Aorta (tissue), 5 donors: ENCODE measurements at places on chromosomes 6 and 20. TPM values are rescaled to one million over a fixed set of nuclear protein-coding genes. Genes with fewer than 3 reads are reported as not detected.

DNA sequence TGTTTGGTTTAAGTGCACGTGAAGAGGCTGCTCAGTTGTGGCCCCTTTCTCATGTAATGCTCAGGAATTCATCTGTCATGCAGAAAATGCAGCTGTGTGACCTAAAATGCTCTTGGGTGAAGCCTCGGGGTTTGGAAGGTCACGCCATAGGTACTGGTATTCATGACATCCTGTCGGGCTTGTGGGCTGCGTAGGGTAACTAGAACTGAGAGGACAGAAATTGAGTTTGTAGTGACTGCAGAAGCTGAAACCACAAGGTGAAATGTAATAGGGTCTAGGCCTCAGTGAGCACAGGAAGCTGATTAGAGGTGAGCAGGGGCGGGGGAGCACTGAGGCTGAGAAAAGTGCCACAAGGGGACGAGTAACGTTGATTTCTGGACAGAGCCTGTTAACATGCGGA is 128.8 kb downstream of the SOBP start:
- no peak overlapping the region for H3K27ac ChIP-seq
- no peak overlapping the region for H3K4me3 ChIP-seq
- H3K4me1 ChIP-seq = no peaks in the 10 kb centered on the region

FAM83B gene
- polyA plus RNA-seq = 0.63 TPM

DNA sequence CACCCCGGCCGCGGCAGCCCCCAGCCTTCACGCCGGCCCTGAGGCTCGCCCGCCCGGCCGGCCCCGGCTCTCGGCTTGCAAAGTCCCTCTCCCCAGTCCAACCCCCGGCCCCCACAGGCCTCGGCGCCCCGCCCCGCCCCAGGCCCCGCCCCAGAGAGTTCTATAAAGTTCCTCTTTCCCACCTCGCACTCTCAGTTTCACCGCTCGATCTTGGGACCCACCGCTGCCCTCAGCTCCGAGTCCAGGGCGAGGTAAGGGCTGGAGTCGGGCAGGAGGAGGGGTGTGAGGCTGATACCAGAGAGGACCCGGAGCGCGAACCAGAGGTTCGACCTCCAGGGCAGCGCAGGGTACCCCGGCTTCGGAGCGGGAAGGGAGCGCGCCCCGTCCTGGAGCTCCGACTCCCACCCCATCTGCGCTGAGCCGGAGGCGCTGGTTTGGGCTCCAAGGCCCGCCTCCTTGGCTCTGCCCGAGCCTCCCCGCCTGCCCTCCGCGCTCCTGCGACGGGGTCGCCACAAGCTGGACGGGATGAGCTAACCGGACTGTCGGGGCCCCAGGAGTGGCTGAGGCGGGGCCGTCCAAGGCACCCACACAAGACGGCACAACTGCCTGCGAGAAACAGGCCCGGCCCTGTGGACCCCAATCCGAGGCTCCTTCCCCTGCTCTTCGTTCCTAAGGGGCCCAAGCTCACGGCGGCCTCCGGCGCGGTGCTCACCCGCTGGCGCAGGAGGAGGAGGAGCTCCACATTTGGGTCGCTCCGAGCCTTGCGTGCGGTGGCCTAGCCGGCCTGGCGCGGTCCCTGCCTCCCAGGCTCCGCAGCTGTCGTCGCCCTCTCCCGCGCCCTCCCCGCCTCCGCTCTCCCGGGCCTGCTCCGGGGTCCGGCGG is at the start of gene IRF4:
IRF4 (plus strand) TSS at position 194 of the 882 bp plus-strand sequence. CDS start 1,401 bp downstream, outside the sequence.
- H3K36me3 ChIP-seq = no peaks in the 10 kb centered on the region
- DNase-seq = no peak
- no peaks in the 10 kb centered on the region for H3K4me1 ChIP-seq
- no peak within 1 kb of the TSS for H3K4me3 ChIP-seq

DNA sequence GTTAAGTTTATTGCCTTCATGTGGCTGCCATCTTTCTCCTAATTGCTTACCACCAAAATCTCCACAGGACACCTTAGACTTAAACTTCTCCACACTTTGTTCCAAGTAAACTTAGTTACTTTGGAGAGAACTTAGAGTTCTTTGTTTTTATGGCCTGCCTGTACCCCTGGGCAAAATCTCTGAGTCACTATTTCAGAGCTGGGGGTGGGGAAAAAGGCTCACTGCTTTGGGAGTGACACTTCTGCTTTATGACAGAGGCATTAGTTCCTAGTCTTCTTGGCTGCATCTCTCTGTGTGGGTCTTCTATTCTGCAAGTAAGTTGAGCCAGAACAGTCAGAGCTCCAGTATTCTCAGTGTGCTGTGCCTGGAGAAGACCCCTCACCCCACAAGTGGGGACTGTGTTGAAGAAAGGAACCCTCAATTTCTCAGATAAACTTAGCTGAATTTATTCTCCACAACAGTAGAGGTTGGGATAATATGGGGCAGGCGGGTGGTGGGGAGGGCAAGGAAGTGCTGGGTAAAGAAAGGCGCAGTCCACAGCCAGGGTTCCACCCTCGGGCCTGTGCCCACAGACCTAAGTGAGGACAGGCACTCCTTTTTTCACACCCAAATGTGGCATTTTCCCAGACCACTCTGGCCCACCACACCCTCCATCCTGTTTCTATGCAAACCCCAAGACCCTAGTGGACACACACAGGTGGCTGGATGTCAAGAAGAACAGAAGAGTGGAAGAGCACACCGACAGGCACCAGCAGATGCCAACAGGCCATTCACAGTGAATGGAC is 636.6 kb upstream of the MAN1A1 start:
- no peaks in the 10 kb centered on the region for H3K36me3 ChIP-seq
- H3K4me3 ChIP-seq = no peak overlapping the region
- H3K27ac ChIP-seq = no peak overlapping the region
- H3K27me3 ChIP-seq = no peaks in the 10 kb centered on the region
- H3K4me1 ChIP-seq = no peaks in the 10 kb centered on the region
- peak; percentile 38 for DNase-seq

- no peak overlapping the region for H3K27ac ChIP-seq
- H3K36me3 ChIP-seq = no peaks in the 10 kb centered on the region
- H3K4me1 ChIP-seq = no peaks in the 10 kb centered on the region
- DNase-seq = no peak
These were observed 1.7 kb downstream of the SPDEF start for GRCh38 chr6:34554291-34555006.

DNA sequence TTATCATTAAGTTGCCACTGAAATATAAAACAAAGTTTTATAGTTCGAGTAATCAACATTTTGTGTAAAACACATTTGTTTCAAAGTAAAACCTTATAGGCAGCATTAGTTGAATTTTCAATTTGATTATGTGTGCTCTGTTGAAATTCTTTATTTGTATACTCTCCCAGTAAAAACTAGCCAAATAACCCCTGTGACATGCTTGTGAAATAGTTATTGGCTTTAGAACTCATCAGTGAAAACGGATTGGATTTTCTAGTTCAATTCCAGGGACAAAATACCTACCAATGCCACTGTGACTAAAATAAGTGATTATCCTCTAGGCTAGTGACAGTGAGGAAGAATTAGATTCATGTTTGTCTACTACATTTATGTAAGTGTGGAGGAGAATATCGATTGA is 212.9 kb downstream of the TMEM200A start:
- no peak overlapping the region for H3K27ac ChIP-seq
- no peak overlapping the region for H3K4me3 ChIP-seq
- no peaks in the 10 kb centered on the region for H3K36me3 ChIP-seq
- H3K4me1 ChIP-seq = no peaks in the 10 kb centered on the region

DNA sequence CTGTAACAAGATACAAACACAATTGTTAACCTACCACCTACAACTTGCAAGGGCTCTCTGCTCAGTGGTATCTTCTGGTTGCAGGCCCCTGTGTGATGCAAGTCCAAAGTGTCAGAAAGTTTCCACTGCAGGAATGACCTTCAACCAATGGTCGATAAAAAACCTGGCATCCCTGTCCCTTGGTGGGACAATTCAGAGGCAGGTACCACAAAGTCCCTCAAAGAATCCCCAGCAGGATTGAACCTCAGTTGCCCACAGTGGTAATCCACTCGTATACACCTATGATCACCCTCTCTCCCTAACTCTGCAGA is 15.9 kb downstream of the GLO1 start:
- H3K27me3 ChIP-seq = no peaks in the 10 kb centered on the region
- H3K4me3 ChIP-seq = no peak overlapping the region
- H3K36me3 ChIP-seq = no peaks in the 10 kb centered on the region
- no peak overlapping the region for H3K27ac ChIP-seq

KCNK5 gene
- not detected for polyA plus RNA-seq

PABPC1L gene
- polyA plus RNA-seq = 77.2 TPM

GRCh38 chr6:56101141-56101553 is 146.2 kb downstream of the COL21A1 start:
- no peak for DNase-seq
- peaks cover 1% of the 10 kb centered on the region for H3K4me1 ChIP-seq
- H3K4me3 ChIP-seq = no peak overlapping the region

TRIM31 gene
- polyA plus RNA-seq = 13.8 TPM

DNA sequence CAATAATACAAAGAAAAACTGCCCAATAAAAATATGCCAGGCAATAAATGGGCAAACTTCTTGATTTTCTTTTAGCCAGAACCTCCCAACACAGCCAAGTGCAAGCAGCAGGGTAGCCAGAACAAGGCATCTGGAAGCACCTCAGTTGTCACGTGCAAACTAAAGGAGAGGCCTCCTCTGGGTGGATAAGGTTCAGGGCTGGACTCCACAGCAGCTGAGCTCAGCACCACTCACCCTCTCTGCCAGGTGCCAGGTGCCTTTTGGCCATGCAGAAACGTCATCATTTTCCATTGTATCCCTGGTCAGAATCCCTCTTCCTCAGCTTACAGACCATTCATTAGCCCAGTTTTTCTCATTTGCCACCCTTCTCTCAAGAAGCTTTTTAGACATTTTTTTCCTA is 52.7 kb downstream of the SOD2 start:
- H3K27ac ChIP-seq = no peak overlapping the region
- no peaks in the 10 kb centered on the region for H3K4me1 ChIP-seq
- H3K36me3 ChIP-seq = no peaks in the 10 kb centered on the region

CD24 gene
- 41.7 TPM for polyA plus RNA-seq

EGFL8 gene
- 3.9 TPM for polyA plus RNA-seq

- no peak for DNase-seq
- no peaks in the 10 kb centered on the region for H3K27me3 ChIP-seq
- no peaks in the 10 kb centered on the region for H3K36me3 ChIP-seq
- no peak overlapping the region for H3K4me3 ChIP-seq
- H3K27ac ChIP-seq = no peak overlapping the region
These were observed 650.3 kb upstream of the SLC35B3 start for GRCh38 chr6:9085709-9086070.

PARD6B gene
- polyA plus RNA-seq = 0.92 TPM

ADTRP gene
- polyA plus RNA-seq = 0.82 TPM

GRCh38 chr6:168290095-168290494 is 29.5 kb downstream of the DACT2 start:
- no peaks in the 10 kb centered on the region for H3K27me3 ChIP-seq
- DNase-seq = no peak
- H3K27ac ChIP-seq = no peak overlapping the region

DNA sequence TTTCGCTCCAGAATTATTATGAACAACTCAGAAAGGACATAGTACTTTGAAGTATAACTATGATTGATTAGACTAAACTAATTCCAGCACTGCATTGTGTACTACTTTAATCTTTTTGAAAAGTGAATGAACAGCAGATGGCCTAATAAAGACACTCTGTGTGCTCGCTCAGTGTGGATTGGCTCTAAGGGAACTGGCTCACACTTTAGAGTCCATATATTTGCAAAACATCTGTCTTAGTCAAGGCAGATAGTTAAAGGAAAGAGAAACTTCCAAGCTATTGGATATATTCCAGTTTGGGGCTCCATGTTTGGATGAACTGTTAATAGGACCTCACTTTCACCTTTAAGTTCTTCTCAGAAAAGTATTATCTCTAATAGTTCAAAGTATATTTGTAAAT is 218.9 kb downstream of the EYA4 start:
- no peaks in the 10 kb centered on the region for H3K36me3 ChIP-seq
- H3K27ac ChIP-seq = no peak overlapping the region
- no peak for DNase-seq
- H3K4me1 ChIP-seq = no peaks in the 10 kb centered on the region

DNA sequence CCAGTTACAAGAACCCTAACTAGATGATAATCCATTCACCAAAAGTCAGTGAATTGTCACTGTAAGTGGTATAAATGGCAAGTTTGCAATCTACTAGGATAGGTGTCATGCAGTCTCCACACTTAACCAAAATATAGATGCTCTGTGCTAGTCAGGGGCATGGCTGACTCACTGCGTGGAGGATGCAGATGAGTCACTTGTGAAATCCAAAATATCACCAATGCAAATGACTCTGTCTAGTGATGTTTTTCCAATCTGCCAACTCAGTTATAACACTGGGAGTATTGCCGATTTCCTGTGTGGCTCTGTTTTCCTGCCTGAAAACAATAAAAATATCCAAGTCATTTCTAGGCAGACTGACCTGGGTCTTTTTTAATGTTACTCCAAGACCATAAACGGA is 47.8 kb upstream of the NRSN1 start:
- no peaks in the 10 kb centered on the region for H3K27me3 ChIP-seq
- H3K4me1 ChIP-seq = no peaks in the 10 kb centered on the region
- H3K36me3 ChIP-seq = no peaks in the 10 kb centered on the region
- no peak overlapping the region for H3K27ac ChIP-seq

RAB44 gene
- not detected for polyA plus RNA-seq

GRCh38 chr20:7692478-7692877 is 247.8 kb downstream of the HAO1 start:
- no peaks in the 10 kb centered on the region for H3K36me3 ChIP-seq
- DNase-seq = no peak
- no peaks in the 10 kb centered on the region for H3K4me1 ChIP-seq
- no peak overlapping the region for H3K27ac ChIP-seq
- no peak overlapping the region for H3K4me3 ChIP-seq

VSTM2L gene
- polyA plus RNA-seq = not detected

CDC5L gene
- 7.0 TPM for polyA plus RNA-seq

DNA sequence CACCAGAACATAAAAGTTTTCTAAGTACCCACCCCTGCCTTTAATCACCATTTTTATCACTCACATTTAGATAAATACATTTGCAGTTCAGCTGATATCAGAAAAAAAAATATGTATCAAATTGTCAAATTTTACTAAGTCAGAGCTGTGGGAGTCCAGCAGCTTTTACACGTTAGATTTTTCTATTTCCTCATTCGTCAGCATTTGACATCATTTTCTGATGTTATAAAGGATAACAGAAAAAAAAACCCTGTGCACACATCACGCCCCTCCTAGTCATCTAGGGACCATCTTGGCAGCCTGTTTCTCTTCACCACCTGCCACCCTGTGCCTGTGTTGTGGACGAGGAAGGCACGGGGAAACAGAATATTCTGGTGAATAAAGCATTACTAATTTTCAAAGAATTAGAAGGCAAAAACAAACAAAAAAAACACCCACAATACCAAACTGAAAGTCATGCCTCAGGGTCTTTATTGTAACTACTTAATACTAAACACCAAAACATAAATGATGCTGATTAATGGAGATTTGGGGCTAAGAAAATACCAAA is 12.4 kb downstream of the B4GALT5 start:
- no peak overlapping the region for H3K27ac ChIP-seq
- H3K27me3 ChIP-seq = no peaks in the 10 kb centered on the region
- no peaks in the 10 kb centered on the region for H3K36me3 ChIP-seq
- H3K4me1 ChIP-seq = no peaks in the 10 kb centered on the region
- H3K4me3 ChIP-seq = no peak overlapping the region
- DNase-seq = no peak

- no peaks in the 10 kb centered on the region for H3K4me1 ChIP-seq
- H3K27me3 ChIP-seq = no peaks in the 10 kb centered on the region
- H3K36me3 ChIP-seq = no peaks in the 10 kb centered on the region
- H3K27ac ChIP-seq = no peak overlapping the region
These were observed 6.6 kb downstream of the FOXS1 start for GRCh38 chr20:31838646-31839292.
